ENCODE measurements at places on chromosomes 11 and 22.
A peak's percentile ranks its signal among the peaks of the same experiment; 100 is the strongest.

DNA sequence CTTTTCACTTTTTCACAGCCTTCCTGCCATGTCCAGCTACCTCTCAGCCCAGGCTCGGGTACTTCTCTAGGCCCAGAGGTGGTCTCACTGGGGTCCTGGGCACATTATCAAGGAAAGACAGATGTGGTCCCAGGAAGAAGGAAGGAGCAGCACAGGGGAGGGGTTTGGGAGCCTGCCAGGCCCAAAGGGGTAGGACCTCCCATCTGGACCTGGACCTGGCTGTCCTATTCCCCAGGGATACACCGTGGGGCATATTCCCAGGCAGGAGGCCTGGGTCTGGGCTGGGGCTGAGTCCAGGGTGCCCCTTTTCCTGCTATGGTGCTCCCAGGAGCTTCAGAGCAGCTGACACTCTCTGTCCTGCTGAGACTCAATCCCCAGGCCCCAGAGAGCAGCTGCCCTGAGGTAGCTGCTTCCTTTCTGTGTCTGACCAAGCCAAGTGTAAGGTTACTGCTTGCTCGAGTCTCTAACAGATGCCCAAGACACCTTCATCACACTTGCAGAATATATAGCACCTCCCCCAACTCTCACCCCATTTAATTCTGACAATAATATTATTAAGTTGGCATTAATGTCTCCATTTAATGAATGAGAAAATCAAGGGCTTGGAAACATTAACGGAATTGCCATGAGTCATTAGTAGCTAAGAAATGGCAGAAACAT is 232.0 kb downstream of the BUD13 start:
- DNase-seq = no peak

GRCh38 chr11:99257131-99257530 is 236.4 kb downstream of the CNTN5 start:
- DNase-seq = no peak

DNA sequence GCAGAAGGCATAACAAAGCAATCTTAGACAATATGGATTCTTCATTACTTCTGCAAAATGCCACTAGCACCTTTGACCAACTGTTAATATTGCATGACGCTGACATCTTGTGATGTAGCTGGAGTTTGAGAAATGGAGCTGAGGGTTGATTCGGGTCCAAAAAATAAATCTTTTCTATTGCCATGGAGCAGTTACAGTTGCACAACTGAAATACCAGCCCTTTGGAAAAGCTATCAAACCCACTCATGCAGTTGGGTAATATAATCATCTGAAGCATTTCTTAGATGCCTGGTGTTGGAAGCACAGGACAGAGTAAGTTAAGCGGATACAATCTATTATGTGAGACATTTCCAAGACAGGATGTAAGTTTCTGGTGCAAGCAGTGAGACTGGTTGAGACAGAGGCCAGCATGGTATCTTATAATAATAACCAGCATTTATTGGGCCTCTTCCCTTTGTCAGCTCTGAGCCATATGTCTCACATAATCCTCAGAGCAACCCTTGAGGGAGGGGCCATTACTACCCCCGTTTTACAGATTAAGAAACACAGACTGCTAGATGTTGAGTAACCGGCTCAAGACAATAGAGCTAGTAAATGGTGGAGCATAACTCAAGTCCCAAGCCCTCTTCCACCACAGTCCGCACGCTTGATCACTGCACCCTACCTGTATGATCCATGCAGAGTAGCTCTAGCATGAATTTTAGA is 74.9 kb upstream of the CAPRIN1 start:
- DNase-seq = no peak

DNA sequence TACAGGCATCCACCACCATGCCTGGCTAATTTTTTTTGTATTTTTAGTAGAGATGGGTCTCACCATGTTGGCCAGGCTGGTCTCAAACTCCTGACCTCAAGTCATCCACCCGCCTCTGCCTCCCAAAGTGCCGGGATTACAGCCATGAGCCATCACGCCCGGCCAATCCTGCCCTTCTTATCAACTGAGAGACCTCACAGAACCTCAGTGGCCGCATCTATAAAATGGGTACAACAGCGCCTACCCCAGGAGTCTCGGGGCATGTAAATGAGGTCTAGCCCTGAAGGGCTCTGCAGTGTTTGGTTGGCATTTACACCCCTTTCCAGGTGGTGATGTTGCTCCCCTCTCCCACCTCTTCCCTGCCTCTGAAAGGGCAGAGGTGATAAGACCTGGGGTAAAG is 11.7 kb downstream of the SYNGR1 start:
- no peak for DNase-seq

DNA sequence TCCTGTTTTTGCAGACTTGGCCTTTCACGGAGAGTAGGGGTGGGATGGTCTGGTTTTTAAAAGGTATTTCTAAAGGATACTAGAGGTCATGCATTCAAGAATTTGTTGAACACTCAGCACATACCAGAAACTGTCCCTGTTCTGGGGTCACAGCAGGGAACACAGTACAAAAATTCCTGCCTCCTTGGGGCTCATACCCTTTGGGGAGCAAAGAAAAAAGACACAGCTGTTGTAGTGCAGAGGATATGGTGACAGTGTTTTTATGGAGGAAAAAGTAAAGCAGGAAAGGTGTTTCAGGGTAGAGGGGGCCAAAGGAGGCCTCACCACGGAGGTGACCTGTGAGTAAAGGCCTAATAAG is 8.4 kb downstream of the SLC3A2 start:
- DNase-seq = no peak

GRCh38 chr22:49317369-49317768 is 510.3 kb downstream of the BRD1 start:
- no peak for DNase-seq

DNA sequence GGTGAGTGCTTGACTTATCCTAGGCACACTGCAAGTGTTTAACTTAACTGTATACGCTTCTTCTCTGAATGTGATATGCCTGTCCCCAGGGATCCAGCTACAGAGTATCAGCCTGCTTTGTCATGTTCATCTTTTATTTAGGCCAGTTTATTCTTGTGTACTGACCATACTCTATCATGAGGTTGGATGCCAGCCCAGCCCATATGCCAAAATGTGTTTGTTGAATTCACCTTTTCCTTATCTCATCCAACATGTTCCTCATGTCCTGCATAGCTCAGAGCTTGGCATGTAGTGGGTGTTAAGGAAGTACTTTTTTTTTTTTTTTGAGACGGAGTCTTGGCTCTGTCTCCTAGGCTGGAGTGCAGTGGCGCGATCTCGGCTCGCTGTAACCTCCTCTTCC is 116.2 kb downstream of the NCAM1 start:
- no peak for DNase-seq

GRCh38 chr11:34408580-34409172 is 30.1 kb upstream of the CAT start:
- no peak for DNase-seq

- DNase-seq = no peak
Measured at GRCh38 chr11:23138761-23139160, 278.5 kb upstream of the CCDC179 start.

- no peak for DNase-seq
Measured at GRCh38 chr11:18022419-18022818, 9.6 kb upstream of the SERGEF start.

- DNase-seq = no peak
Measured at GRCh38 chr11:93567401-93567895, 24.3 kb upstream of the SMCO4 start.

GRCh38 chr11:44628730-44629700 is 63.6 kb downstream of the CD82 start:
- DNase-seq = no peak

DNA sequence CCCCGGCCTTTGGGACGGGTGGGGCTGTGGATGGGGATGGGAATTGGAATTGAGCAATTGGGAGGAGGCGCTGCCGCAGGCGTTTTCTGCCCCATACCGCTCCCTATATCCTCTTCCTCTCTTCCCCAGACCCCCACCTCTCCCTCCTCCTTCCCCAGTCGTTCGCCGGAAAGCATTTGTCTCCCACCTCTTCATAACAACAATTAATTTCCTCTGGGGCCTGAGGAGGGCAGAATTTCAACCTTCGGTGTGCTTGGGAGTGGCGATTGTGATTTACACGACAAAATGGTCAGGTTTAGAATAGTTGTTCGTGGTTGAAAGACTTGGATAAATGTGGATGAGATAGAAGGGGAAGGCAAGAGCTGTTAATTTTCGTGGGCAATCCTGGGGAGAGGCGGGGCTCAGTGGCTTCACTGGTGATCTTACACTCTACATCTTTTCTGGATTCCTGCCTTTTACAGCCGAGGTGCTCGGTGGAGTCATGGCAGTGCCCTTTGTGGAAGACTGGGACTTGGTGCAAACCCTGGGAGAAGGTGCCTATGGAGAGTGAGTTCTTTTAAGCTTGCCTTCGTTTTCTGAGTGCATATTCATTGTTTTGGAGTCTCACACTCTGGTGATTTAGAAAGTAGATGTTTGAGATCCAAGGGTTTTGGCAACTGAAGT is 1.5 kb downstream of the CHEK1 start:
- peak; percentile 70 for DNase-seq

DNA sequence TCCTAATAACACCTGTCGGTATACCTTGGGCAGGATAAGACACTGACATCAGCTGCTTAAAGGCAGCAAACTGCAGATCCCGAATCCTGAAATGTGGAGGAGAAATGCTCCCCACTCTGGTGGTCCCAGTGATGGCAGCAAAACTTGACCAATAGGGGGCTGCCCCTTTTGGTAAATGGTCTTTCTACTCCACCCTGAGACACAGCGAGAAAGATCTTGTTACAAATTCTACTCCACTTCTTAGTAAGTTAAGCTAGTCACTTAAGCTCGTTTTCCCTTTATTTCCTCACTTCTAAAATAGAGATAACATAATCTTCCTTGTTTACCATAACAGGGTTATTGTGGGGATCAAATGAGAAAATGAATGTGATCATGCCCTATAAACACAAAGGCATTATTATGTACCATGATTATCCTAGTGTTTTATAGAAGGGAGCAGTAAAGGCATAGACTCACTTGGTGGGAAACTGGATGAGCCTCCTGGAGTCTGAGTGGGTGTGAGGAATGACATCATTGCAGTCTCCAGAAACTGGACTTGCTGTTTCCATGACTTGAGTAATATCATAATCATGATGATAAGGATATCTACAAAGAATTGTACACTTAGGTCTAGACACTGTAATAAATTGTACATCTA is 50.9 kb downstream of the ENDOD1 start:
- no peak for DNase-seq

GRCh38 chr11:123519055-123519796 is 89.2 kb downstream of the GRAMD1B start:
- DNase-seq = no peak

DNA sequence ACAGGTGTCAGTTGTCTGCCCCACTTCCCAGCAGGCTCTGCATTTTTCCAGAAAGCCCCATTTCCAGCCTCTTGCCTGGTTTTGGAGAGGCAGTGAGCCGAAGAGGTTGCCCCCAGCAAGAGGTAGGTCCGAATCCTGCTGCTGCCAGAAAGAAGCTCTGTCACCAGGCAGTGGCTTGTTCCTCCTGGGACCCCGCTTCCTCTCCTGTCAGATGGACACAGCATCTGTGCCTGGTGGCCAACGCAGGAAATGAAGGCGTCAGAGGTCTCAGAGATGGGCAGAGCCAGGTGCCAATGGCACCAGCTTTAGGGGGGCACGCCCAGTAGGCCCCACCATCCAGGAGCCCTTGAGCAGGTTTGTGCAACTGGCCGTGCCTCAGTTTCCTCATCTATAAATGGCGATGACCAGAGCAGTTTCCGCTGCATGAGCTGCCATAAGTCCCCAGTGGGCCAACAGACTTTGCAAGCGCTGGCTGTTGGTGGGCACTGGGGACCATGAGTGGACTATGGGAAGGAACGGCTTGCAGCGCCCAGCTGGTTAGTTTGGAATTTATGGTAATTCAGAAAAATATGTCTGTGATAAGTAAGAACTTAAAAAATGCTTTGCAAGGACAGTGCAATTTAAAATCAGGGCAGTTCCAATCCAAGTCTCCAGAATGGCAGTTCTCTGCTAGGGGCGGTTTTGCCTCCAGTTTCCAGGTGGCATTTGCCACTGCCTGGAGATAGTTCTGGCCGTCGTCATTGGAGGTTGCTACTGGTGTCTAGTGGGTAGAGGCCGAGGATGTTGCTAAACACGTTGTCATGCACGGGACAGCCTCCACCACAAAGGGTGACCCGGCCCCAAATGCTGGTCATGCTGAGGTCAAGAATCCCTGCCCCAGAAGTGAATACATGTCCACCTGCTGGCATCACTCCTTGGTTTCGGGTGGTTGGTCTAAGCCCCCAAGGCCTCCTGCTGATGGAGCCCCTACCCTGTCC is 2.3 kb upstream of the OSBPL5 start:
- DNase-seq = no peak

DNA sequence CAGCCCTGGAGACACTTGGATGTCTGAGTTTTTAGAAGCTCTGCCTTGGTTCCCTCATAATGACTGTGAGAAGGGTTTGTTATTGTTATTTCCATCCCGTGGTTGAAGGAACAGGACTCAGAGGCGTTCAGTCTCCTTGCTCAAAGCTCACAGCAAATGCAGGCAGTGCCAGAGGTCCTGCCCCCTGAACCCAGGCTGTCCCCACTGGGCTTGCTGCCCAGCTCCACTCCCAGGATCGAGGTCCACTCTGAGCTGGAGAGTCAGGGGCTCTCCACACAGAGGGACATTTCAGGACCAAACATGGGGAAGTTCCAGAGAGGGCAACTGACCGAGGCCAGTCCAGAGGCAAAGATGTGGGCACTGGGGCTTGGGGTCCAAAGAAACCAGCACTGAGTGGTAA is 14.8 kb downstream of the FGF4 start:
- no peak for DNase-seq

GRCh38 chr11:1129143-1129610 is 28.6 kb upstream of the MUC5AC start:
- no peak for DNase-seq

GRCh38 chr22:26923531-26923930 is 266.1 kb downstream of the MIAT start:
- DNase-seq = no peak

DNA sequence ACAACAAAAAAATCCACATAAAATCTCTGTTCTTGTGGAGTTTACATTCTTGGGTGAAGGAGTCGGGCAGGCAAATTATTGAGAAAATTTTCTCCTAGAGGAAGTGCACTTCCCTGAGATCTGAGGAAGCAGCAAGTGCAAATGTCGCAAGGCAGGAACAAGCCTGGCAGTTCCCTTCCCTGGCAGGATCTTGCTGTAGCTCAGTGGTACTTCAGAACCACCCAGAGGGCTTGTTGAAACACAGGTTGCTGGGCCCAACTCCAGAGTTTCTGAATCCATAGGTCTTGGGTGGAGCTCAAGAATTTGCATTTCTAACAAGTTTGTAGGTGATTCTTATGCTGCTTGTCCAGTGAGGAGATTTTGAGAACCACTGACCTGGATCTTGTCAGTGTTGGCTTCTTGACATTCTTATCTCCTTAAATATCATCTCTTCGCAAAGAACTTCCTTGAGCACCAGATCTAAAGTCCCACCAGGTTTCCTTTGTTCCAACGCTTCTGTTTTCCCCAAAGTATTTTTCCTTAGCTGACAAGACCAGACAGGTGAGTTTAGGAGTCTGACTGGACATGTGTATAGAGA is 9.6 kb downstream of the QSER1 start:
- no peak for DNase-seq

DNA sequence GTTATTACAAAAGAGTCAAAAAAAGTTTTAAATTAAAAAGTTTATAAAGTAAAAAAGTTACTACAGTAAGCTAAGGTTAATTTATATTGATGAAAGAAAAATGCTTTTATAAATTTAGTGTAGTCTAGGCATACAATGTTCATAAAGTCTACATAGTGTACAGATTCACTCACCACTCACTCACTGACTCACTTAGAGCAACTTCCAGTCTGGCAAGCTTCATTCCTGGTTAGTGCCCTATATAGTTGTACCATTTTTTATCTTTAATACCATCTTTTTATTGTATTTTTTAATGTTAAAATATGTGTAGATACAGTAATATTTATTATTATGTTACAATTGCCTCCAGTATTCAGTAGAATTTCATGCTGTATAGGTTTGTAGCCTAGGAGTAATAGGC is 2.6 kb upstream of the MMP10 start:
- DNase-seq = no peak

GRCh38 chr22:35542939-35543516 is 2.4 kb downstream of the RASD2 start:
- DNase-seq = no peak
